ENCODE measurements at places on chromosomes 2 and 18. TPM values are rescaled to one million over a fixed set of nuclear protein-coding genes. Genes with fewer than 3 reads are reported as not detected.
A peak's percentile ranks its signal among the peaks of the same experiment; 100 is the strongest.

The HOXD1 gene
- total RNA-seq = 0.25 TPM

- no peak for DNase-seq
Observed at GRCh38 chr2:55901322-55901721, 22.3 kb downstream of the EFEMP1 start.

GRCh38 chr18:55932675-55933074, 344.7 kb upstream of the TCF4 start:
- DNase-seq = no peak

DNA sequence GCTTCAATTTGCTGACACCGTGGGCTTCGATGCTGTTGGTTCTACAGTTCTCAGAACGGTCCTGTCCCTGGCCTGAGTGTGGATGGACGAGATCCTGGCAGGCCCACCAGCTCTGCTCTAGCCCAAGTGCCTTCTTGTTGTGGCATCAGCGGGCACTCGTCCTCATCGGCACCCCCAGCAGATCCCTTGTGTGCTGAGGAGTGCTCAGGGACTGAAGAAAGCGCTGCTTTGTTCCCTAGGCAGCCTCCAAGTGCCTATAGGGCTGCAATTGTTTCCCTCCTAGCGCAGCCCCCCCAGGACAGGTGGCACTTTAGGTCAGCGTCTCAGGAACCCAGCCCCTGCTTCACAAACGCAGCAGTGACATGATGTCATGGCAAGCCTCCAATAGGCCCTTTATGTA, 217.7 kb downstream of the AGAP1 start:
- no peak for DNase-seq

GRCh38 chr2:205924676-205925075, 161.3 kb downstream of the INO80D start:
- no peak for DNase-seq

- DNase-seq = no peak
Observed at GRCh38 chr2:63665846-63666475, 77.2 kb downstream of the MDH1 start.

DNA sequence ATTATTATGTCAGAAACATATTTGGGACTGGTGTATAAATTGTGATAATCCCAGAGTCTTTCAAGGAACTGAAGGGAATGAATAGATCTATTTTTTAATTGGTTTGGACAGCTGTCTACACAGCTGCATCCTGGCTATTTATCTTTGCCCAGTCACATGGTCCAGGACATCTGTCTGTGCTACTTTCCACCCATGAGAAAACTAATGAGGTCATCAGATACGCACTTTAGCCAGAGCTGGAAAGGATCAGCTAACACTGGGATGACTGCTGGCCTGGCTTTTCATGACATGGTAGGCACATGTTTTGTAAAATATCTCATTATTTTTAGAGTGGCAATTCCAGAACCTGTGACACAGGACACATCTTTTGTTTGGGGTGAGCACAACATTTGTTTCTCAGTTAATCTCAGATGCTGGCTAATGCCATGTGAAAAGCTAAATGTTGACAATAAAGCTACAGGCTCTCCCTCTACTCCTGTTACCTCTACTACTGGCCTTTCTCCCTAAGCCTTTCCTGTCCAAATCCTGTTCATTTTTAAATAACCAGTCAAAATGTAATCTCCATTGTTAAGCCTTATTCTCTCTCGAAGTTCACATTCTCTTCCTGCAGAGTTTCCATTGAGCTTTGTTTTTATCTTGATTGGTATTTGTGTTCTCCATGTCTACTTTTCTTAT, 500.7 kb downstream of the RIT2 start:
- no peak for DNase-seq

The TRIP12 gene
- total RNA-seq = 78.3 TPM

- no peak for DNase-seq
Observed at GRCh38 chr2:239724194-239724849, 300.8 kb downstream of the NDUFA10 start.

GRCh38 chr2:207465894-207466293, 63.9 kb upstream of the CREB1 start:
- no peak for DNase-seq

- no peak for DNase-seq
Observed at GRCh38 chr2:120642646-120643045, 93.0 kb upstream of the GLI2 start.

GRCh38 chr2:74572178-74572925, 17.8 kb downstream of the DOK1 start:
- no peak for DNase-seq

DNA sequence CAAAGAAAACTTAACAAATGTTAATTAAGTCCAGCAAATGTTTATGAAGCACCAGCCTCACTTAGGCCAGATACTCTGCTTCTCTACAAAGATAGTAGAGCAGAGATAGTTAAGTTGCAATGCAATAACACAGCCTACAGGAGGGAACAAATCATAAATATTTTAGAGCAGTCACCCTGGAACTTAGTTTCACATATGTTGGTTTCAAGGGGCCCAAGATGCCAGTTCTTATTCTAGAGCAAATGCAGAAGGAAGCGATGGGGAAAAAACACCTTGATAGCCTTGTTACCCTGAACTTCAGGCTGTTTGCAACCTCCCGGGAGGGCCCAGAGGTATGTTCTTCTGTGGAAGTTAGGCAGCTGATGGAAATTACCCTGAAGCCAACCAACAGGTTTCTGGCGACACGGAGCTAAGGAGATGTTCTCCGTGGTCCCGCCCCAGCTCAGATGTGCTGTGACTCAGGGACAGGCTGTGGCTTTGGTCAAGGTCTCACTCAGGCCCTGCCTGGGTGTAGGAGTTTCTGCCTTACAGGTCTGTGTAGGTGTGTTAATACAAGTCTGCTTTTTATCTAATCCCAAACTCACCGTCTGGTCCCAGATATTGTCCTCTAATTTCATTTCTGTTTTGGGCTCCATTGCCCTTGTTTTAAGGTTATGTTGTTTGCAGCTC, 3.8 kb downstream of the CTIF start:
- no peak for DNase-seq

The DNAH6 gene
- total RNA-seq = 0.75 TPM

DNA sequence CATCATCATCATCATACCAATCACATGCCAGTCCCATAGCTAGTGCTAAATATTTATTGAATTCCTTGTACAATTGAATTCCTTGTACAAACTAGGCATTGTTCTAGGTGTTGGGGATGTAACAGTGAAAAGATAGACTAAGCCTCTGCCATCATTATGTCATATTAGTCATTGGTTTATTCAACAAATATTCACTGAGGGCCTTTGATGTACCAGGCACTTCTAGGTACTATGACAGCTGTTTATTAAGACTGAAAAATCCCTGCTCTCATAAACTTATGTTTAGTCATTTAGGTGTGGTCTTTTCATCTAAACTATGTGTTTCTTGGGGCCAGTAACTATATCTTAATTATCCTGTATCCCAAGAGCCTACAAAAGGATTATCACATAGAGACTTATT, 412.3 kb upstream of the ETAA1 start:
- DNase-seq = no peak

The SNORC gene
- total RNA-seq = 1.2 TPM

The QPCT gene
- total RNA-seq = 15.7 TPM

The CXCR1 gene
- 0.52 TPM for total RNA-seq

- DNase-seq = no peak
Observed at GRCh38 chr2:135494917-135495316, 36.1 kb downstream of the ZRANB3 start.

The EGR4 gene
- total RNA-seq = 0.09 TPM

The CIB4 gene
- 0.31 TPM for total RNA-seq

The POTEC gene
- not detected for total RNA-seq

DNA sequence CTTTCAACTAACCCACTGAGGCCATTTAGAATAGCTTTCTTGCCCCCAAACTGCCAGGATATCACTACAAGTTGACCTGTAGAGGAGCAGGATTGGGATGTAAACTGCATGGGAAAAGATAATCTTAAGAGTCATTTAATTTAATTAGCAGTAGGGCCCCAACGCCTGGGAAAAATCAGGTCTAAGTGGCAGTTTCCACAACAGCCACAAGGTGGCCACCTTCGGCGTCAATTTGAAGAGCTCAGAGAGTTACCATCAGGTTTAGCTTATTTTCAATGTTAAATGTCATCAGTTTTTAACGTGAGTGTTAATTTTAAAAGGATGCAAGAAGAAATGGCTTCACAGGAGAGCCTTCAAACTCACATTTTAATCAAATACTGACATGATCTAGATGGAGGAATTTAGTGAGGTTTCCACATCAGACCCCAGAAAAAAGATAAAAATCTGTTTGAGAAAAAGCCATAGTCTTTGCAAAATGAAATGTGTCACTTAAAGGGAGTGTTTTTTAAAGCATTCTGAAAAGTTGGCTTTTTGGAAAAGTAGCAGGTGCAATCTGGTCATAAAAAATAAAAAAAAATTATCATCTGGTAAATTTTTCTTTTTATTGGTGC, 77.3 kb upstream of the UPP2 start:
- DNase-seq = peak; percentile 60
